ENCODE measurements at places on chromosomes 16 and 17. TPM values are rescaled to one million over a fixed set of nuclear protein-coding genes. Genes with fewer than 3 reads are reported as not detected.

Gene TMEM132E
- total RNA-seq = 1.6 TPM

Gene BCO1
- total RNA-seq = under 0.01 TPM

- DNase-seq = no peak
Measured at GRCh38 chr17:17386094-17386800, 83.1 kb downstream of the NT5M start.

GRCh38 chr16:56450275-56450985 is 702 bp downstream of the NUDT21 start:
- no peak for DNase-seq

- DNase-seq = no peak
Measured at GRCh38 chr17:80331820-80332219, 71.2 kb downstream of the RNF213 start.

DNA sequence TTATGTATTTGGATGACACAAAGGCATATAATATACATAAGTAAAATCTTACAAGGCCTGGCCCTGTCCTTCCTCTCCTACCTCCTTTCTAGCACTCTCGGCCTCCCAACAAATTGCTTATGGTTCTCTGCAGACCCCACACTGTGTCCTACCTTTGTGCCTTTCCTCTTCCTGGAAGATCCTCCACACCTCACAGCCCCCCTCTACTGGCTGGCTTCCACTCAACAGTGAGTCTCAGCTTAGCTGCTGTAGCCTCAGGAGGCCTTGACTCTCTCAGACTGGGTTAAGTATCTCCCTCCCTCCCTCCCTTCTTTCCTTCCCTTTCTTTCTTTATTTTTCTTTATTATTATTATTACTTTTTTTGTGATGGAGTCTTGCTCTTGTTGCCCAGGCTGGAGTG is 8.3 kb upstream of the SLC52A1 start:
- no peak for DNase-seq

GRCh38 chr16:66304961-66305360 is 61.5 kb upstream of the CDH5 start:
- DNase-seq = no peak

- DNase-seq = no peak
Measured at GRCh38 chr17:9648521-9649110, 3.3 kb downstream of the USP43 start.

- DNase-seq = no peak
Measured at GRCh38 chr16:10367616-10368188, 18.2 kb upstream of the ATF7IP2 start.

- DNase-seq = no peak
Measured at GRCh38 chr17:27862004-27862403, 31.2 kb downstream of the LYRM9 start.

- DNase-seq = no peak
Measured at GRCh38 chr17:3547628-3548027, 10.0 kb downstream of the TRPV3 start.
